HT1080 (cell line): ENCODE measurements at places on chromosomes 2 and 18. TPM values are rescaled to one million over a fixed set of nuclear protein-coding genes. Genes with fewer than 3 reads are reported as not detected.

Gene MAP3K20
- 22.6 and 25.2 TPM in 2 replicates for total RNA-seq

Gene SP5
- not detected in 2 replicates for total RNA-seq

Gene RHBDD1
- 7.7 and 14.0 TPM in 2 replicates for total RNA-seq

Gene C2orf72
- total RNA-seq = 0.43 and 3.0 TPM in 2 replicates

Gene ARHGAP25
- total RNA-seq = not detected in 2 replicates

Gene DLGAP1
- total RNA-seq = not detected in 2 replicates

Gene IL1RN
- total RNA-seq = 0.10 TPM in 1 of 2 replicates, not detected in the other

Gene RAB17
- total RNA-seq = 0.43 TPM in 1 of 2 replicates, not detected in the other

Gene CCBE1
- 22.0 and 31.1 TPM in 2 replicates for total RNA-seq

Gene COL3A1
- not detected in 2 replicates for total RNA-seq

Gene TRIM54
- total RNA-seq = 0.13 and 1.2 TPM in 2 replicates

Gene TUBA4B
- 0.14 TPM in 1 of 2 replicates, not detected in the other for total RNA-seq

Gene GPR45
- not detected in 2 replicates for total RNA-seq

Gene REG1A
- not detected in 2 replicates for total RNA-seq

Gene FSHR
- not detected in 2 replicates for total RNA-seq

Gene CGREF1
- 0.13 and 0.26 TPM in 2 replicates for total RNA-seq

Gene SLC4A1AP
- total RNA-seq = 22.6 and 26.1 TPM in 2 replicates

Gene ASTL
- not detected in 2 replicates for total RNA-seq

Gene RFX8
- total RNA-seq = 8.1 and 10.6 TPM in 2 replicates

Gene SAG
- not detected in 2 replicates for total RNA-seq

Gene ASNSD1
- total RNA-seq = 66.2 and 68.9 TPM in 2 replicates

Gene MOGAT1
- not detected in 2 replicates for total RNA-seq

Gene LAMA3
- 0.40 and 0.56 TPM in 2 replicates for total RNA-seq

Gene PARD3B
- total RNA-seq = 0.73 and 2.2 TPM in 2 replicates

Gene AFF3
- total RNA-seq = 6.8 and 9.3 TPM in 2 replicates

Gene EDAR
- not detected in 2 replicates for total RNA-seq

Gene LRP2
- 0.10 TPM in 1 of 2 replicates, not detected in the other for total RNA-seq

Gene FSIP2
- total RNA-seq = not detected in 2 replicates

Gene MALL
- 0.07 and 0.77 TPM in 2 replicates for total RNA-seq

Gene SPR
- 62.4 and 64.4 TPM in 2 replicates for total RNA-seq

Gene CTLA4
- not detected in 2 replicates for total RNA-seq

Gene CXCR1
- total RNA-seq = not detected in 2 replicates

Gene CBLN2
- total RNA-seq = not detected in 2 replicates

Gene PLGLB1
- 0.17 TPM in 1 of 2 replicates, not detected in the other for total RNA-seq

Gene SERPINB3
- total RNA-seq = not detected in 2 replicates

Gene PTPN18
- 13.5 and 20.3 TPM in 2 replicates for total RNA-seq

Gene TFCP2L1
- total RNA-seq = 0.10 and 0.33 TPM in 2 replicates

Gene RESP18
- total RNA-seq = not detected in 2 replicates

Gene SFTPB
- total RNA-seq = not detected in 2 replicates

Gene ALPG
- not detected in 2 replicates for total RNA-seq

Gene G6PC2
- total RNA-seq = not detected in 2 replicates

Gene LIPG
- 0.43 and 0.53 TPM in 2 replicates for total RNA-seq

Gene DYNAP
- total RNA-seq = 0.03 TPM in 1 of 2 replicates, not detected in the other

Gene NLRC4
- not detected in 2 replicates for total RNA-seq

Gene CABYR
- total RNA-seq = 1.0 TPM in 1 of 2 replicates, not detected in the other

Gene CCNT2
- 10.8 and 15.6 TPM in 2 replicates for total RNA-seq

Gene OR6B2
- not detected in 2 replicates for total RNA-seq

Gene MCEE
- 6.5 and 8.5 TPM in 2 replicates for total RNA-seq

Gene C1GALT1C1L
- total RNA-seq = 0.87 and 1.7 TPM in 2 replicates

Gene SCN9A
- 1.1 and 1.8 TPM in 2 replicates for total RNA-seq

Gene PIEZO2
- 0.10 and 0.82 TPM in 2 replicates for total RNA-seq
